ENCODE measurements at places on chromosomes 11 and 22. TPM values are rescaled to one million over a fixed set of nuclear protein-coding genes. Genes with fewer than 3 reads are reported as not detected.

SHISA8 gene
- total RNA-seq, result not detected

- no peak for DNase-seq
These were observed 582.4 kb upstream of the B3GAT1 start for GRCh38 chr11:134994431-134994830.

DNA sequence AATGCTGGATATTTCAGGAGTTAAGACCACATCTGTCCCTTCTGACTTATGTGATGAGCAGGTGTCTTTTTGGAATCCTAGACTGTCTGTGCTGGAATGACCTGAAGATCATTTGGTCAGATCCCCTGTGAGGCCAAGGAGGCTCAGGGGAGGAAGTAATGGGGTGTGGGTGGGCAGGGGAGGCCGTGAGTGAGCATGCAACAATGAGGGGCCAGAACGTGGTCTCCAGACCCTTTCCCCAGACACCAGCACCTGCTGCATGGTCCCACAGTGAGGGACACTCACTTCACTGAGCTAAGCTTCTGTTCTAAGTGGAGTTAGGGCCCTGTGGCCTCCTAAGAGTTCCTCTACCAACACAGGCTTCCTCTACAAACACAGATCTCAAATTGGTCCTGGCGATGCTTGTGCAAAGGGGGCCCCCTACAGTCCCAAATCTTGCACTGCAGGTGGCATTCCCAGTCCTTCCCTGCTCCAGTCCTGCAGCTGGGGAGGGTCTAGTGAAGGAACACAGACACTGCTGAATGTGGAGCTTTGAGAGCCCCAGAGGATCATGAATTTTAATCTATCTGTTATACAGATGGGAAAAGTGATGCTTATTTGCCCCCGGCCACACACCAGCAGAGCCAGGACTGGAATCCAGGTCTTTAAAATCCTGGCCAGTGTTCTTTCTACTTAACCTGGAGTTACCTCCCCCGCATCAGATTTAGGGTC, 7.4 kb downstream of the USP2 start:
- peak; percentile 82 for DNase-seq

OR2AG2 gene
- 0.10 TPM for total RNA-seq

DNA sequence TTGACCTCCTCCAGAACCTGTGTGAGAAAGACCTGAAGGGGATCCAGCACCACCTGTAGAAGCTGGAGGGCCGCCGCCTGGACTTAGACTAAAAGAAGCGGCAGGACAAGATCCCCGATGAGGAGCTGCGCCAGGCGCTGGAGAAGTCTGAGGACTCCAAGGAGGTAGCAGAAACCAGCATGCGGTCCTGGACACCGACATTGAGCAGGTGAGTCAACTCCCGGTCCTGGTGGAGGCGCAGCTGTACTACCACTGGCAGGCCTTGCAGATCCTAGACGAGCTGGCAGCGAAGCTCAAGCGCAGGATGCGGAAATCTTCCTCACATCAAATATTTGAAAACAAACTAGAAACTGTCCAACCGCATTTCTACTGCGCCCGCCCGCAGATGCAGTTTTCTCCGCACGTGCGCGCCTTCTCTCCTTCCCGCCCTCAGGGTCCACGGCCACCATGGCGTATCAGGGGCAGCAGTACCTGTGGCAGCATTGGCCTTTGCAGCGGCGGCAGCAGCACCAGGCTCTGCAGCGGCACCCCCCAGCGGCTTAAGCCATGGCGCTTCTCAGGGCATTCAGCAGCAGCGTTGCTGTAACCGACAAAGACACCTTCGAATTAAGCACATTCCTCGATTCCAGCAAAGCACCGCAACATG, 10.2 kb downstream of the CLDN25 start:
- no peak for DNase-seq

TESMIN gene
- 0.42 TPM for total RNA-seq

DNA sequence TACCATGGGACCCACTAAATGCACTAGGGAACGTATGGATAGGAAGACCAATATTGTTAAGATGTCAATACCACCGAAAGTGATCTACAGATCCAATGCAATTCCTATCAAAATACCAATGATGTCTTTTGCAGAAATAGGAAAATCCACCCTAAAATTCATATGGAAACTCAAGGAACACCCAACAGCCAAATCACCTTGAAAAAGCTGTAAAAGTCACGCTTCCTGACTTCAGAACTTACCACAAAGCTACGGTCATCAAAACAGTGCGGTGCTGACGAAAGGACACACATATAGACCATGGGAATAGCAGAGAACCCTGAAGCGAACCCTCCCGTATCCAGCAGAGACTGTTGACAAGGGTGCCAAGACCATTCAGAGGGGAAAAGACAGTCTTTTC, 20.5 kb downstream of the BRD1 start:
- no peak for DNase-seq

DNA sequence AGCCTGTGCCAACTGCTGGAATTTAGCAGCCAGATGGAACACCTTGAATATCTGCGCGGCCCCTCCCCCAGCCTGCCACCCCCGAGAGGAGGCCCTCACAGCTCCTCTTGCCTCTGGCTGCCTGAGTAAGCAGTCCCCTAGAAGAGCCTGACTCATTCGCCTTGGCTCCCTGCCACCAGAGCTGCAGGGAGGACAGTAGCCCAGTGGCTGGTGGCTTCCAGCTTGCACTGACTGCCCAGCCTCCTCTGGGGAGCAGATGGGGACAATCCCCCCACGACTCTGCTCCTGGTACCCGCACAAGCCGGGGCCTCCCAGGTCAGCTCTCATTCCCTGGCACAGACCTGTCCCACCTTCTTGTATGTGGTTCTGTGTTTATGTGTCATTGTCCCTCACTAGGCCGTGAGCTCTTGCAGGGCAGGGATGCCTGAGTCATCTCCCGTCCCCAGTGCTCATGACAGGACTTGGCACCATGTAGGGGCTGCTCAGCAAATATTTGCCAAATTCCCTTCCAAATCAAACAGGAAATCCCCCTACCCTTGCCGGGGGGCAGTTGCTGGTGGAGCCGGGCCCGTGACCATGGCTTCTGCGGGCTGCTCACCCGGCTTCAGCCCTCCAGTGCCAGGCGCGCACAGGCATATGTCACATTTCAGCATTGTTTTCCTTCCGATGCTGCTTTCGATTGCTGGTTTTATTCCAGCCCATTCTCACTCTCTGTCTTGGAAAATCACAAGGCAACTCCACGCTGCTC, 43.6 kb downstream of the CACNG2 start:
- peak; percentile 97 for DNase-seq

DNA sequence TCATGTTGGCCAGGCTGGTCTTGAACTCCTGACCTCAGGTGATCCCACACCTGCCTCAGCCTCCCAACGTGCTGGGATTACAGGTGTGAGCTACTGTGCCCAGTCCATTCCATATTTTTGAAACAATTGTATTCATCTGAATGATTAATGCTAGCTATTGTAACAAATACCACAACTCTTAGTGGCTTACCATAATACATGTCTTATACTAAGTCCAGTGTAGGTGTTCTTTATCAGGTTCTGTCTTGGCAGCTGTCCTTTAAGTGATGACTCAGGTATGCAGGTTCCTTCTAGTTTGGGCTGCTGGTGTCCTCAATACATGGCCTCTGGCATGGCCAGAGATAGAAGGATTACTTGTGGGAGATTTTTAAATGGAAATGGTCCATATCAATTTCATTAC, 39.0 kb downstream of the UVRAG start:
- DNase-seq, result no peak

GRCh38 chr22:42270176-42270509, 310 bp downstream of the TCF20 start:
- no peak for DNase-seq

OR56A5 gene
- total RNA-seq, result not detected

DNA sequence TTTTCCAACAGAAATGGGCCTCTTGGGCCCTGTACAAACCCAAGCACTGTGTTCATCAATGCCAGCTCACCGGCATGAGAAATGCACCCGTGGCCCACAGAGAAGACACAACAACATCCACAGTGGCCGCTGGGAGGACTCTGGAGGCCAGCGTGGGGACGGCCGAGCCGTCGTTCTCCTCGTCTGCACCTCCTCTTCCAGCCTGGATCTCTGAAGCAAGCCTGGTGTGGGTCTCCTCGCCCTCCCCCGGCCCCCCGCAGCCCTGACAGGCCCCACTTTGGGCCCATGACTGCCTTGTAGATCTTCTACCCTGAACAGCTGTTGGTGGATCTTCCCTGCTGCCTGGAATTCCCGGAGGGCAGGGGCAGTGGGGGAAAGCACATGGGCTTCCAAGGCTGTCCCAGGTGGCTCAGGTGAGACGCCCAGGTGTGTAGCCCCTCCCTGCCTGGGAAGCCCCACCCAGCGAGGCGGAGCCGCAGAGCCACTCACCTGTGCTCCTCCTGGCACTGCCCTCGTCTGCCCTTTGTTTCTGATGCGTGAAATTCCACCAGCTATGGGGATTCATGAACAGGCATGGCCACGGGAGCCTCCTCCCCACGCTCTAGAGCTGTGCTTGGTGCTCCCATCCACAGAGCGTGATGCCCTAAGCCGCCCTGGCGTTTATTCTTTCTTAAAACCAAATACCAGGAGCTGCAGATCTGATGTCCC, 225.9 kb downstream of the BRD1 start:
- DNase-seq, result no peak

DNA sequence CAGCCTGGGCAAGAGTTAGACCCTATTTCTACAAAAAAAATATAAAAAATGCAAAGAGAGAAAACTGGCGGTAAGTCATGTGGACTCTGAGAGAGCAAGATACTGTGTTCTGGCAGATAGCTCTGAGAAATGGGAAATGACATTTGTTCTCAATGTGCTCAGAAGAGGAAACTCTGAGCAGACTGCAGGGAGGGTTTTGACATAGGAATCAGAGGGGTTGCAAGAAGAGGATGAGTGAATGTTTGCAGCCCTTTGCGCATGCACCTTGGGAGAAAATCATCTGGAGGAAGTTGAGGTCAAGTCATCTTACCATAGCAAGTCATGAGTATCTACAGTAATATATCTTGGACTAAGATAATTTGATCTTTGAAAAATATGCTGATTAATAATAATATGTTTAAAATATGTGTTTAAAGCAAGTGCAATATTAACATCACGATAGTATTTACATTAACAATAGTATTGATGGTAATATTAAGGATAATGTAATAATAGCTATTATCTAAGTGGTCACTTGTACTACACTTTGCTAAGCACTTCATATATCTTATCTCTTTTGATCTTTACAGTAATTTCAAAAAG, 2.6 kb downstream of the ACER3 start:
- no peak for DNase-seq

GRCh38 chr11:94740083-94741021, 27.8 kb upstream of the AMOTL1 start:
- DNase-seq, result peak; percentile 87

- DNase-seq, result no peak
These were observed 59.5 kb upstream of the PRSS23 start for GRCh38 chr11:86740628-86741483.

TMPRSS13 gene
- total RNA-seq, result 0.54 TPM

NOX4 gene
- total RNA-seq, result 46.1 TPM
